ENCODE measurements at places on chromosomes 7 and 10. TPM values are rescaled to one million over a fixed set of nuclear protein-coding genes. Genes with fewer than 3 reads are reported as not detected.

The OR2A5 gene
- total RNA-seq = not detected

The OR2A1 gene
- not detected for total RNA-seq

DNA sequence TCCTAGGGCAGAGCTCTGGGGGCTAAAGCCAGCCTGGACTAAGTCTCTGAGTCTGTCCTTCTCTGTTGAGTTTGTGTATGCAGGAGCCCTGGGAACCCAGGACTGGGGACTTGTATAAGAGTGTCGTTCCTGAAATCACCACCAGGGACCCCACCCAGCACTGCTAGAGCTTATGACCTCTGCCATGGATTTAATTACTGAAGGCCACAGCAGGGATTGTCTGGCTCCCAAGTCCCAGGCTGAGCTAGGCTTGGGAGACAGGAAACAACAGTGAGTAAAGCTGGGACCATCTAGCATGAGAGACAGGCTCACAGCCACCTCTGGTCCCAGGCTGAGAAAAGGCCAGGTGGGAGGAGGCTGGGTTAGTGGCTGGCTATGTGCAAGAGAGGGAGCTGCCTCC lies 1.4 kb upstream of the TSPAN15 start:
- peak; percentile 57 for DNase-seq

DNA sequence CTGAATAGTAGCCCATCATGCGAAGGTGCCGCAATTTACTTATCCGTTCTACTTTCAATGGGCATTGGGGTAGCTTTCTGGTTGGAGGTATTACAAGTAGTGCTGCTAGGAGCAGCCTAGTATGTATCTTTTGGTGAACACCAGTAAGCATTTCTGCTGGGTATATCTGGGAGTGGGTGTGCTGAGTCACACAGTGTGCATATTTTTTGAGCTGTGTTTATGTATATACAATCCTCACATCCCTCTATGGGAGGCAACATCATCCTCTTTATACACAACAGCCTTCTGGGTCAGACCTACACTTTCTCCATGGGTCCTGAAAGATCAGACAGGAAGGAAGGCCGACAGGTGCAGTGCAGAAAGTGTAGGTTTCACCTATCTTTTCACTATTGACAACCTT lies 36.3 kb downstream of the PYROXD2 start:
- no peak for DNase-seq

GRCh38 chr10:89242345-89242684 lies 9.3 kb downstream of the LIPA start:
- no peak for DNase-seq

GRCh38 chr7:158395780-158396278 lies 191.8 kb downstream of the PTPRN2 start:
- no peak for DNase-seq

Measured in glomerular endothelial cell (primary cell).